Natural killer cell (primary cell): ENCODE measurements at places on chromosomes 3 and 15. TPM values are rescaled to one million over a fixed set of nuclear protein-coding genes. Genes with fewer than 3 reads are reported as not detected.

DNA sequence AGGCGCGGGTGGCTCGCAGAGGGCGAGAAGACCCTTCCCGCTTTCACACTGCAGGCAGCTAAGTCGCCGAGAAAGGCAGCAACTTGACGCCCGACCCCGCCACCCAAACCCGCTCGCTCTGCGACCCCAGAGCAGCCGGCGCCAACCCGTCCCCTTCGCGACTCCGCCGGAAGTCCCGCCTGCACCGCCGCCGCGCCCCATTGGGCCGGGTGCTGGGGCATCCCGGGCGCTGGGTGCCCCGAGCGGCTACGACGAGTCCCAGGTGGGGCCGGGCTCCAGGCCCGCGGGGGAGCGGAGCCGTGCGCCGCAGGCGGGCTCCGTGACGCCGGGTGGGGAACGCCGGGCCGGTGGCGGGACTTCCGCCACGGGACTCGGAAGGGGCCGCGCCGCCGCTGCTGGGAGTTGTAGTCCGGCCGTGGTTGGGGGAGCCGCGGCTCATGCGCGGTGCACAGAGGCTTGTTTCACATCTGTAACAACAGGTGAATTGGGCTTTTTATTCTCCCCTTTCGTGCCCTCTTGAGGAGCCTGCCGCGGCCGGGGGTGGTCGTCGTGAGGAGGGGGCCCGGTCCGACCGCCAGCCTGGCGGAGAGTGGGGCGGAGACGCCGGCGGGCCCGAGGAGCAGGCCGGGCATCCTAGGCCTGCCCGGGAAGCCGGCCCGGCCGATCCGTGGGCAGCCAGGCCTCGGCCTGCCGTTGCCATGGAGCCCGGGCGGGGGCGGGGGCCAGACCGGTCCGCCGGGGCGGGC lies at the start of gene DHX30:
DHX30 (plus strand) TSS at position 405 of the 746 bp plus-strand sequence. CDS start 7,546 bp downstream, outside the sequence.
- peak within 1 kb of the TSS; percentile 60 for H3K4me3 ChIP-seq
- H3K27me3 ChIP-seq: no peaks in the 10 kb centered on the region
- H3K4me1 ChIP-seq: peaks cover 19% of the 10 kb centered on the region
- DNase-seq: peak; percentile 78
- peak within 1 kb of the TSS; percentile 73 for H3K27ac ChIP-seq

GRCh38 chr3:98699132-98699531 lies 64.0 kb upstream of the ST3GAL6 start:
- H3K36me3 ChIP-seq: no peaks in the 10 kb centered on the region
- H3K4me3 ChIP-seq: no peak overlapping the region
- no peaks in the 10 kb centered on the region for H3K4me1 ChIP-seq
- H3K27me3 ChIP-seq: no peaks in the 10 kb centered on the region
- DNase-seq: no peak

GRCh38 chr3:11734-12133 lies 184.8 kb upstream of the CHL1 start:
- no peak overlapping the region for H3K27ac ChIP-seq
- no peaks in the 10 kb centered on the region for H3K4me1 ChIP-seq
- no peaks in the 10 kb centered on the region for H3K36me3 ChIP-seq
- H3K27me3 ChIP-seq: no peaks in the 10 kb centered on the region

- no peak for DNase-seq
- no peak overlapping the region for H3K27ac ChIP-seq
- no peaks in the 10 kb centered on the region for H3K36me3 ChIP-seq
- H3K4me3 ChIP-seq: no peak overlapping the region
- H3K4me1 ChIP-seq: no peaks in the 10 kb centered on the region
- no peaks in the 10 kb centered on the region for H3K27me3 ChIP-seq
Measured at GRCh38 chr3:31240874-31241273, 291.9 kb upstream of the STT3B start.

DNA sequence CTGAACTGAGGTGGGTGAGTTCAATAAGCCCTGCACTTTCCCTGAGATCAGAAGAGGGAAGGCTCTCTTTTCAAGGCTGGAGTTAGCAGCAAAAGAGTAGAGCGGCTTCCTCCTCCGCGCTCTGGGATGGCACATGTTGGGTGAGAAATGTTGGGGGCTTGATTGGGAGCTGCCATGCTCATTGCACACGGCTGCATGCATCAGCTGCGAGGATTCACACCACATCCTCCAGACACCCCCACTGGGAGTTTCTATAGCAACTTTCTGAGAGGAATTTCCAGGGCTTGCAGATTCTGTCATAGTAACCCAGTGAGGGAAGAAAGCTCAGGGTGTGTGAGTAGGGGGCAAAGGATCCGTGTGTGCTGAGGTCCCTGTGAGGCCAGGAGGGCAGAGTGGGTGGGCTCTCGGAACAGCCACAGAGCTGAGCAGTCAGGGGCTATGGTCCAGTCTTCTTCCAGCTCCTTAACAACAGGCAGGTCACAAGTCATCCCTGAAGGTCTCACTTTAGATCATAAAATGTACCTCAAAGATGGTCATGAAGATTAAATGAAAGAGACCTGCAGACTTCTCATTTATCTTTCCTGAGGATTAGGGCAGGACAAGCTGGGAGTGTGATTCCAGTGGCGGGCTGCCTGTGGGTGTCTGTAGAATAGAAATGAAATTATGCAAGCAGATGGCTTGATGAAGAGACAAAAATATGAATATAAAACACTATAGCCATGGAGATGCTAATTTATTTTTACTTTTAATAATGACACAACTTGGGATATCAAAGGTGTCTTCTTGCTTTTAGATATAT lies 75.7 kb upstream of the CHRNA7 start:
- no peaks in the 10 kb centered on the region for H3K36me3 ChIP-seq
- no peak overlapping the region for H3K4me3 ChIP-seq
- no peak overlapping the region for H3K27ac ChIP-seq
- H3K27me3 ChIP-seq: no peaks in the 10 kb centered on the region
- H3K4me1 ChIP-seq: no peaks in the 10 kb centered on the region

DNA sequence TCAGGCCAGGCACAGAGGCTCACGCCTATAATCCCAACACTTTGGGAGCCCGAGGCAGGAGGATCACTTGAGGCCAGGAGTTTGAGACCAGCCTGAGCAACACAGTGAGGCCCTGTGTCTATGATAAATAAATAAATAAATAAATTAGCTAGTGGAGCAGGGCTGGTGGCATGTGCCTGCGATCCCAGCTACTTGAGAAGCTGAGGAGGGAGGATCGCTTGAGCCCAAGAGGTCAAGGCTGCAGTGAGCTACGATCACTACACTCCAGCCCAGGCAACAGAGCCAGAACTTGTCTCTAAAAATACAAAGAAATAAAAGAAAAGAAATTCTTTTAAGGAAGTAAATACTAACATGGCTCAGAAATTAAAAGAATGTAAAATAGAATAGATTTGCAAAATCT lies 91.8 kb downstream of the LIPC start:
- no peak overlapping the region for H3K27ac ChIP-seq
- H3K4me3 ChIP-seq: no peak overlapping the region
- H3K27me3 ChIP-seq: no peaks in the 10 kb centered on the region
- DNase-seq: no peak

DNA sequence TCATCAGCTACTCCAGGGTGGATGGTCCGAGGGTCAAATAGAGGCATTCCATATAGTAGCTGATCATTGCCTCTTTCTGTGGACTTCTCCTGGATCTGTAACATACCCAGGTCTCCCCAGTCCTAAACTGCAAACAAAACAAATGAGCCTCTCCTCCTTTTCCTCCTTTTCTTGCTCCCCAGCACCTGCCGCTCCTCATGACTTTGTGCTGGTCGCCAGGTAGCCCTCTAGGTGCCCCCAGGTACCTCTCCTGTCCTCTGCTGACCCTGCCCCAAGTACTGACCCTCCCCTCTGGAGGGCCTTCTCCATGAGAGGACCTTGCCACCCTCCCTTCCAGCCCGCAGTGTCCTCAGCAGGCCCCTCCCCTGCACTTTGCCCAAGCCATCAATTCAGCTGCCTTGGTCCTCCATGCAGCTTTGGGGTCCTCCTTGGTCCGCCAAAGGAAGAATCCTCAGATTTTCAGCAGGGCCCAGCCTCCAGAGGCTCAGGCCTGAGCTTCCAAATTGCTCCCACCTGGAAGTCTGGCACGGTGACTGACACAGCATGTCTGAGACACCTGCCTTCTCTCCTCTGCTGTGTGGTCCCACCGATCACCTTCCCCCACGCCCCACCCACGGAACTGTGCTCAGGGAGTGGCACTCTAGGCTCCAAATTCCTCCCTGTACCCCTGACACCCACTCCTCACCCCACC lies 111.0 kb downstream of the LRRK1 start:
- no peaks in the 10 kb centered on the region for H3K36me3 ChIP-seq
- H3K4me1 ChIP-seq: no peaks in the 10 kb centered on the region
- H3K4me3 ChIP-seq: no peak overlapping the region
- H3K27me3 ChIP-seq: peaks cover 2% of the 10 kb centered on the region
- no peak overlapping the region for H3K27ac ChIP-seq

DNA sequence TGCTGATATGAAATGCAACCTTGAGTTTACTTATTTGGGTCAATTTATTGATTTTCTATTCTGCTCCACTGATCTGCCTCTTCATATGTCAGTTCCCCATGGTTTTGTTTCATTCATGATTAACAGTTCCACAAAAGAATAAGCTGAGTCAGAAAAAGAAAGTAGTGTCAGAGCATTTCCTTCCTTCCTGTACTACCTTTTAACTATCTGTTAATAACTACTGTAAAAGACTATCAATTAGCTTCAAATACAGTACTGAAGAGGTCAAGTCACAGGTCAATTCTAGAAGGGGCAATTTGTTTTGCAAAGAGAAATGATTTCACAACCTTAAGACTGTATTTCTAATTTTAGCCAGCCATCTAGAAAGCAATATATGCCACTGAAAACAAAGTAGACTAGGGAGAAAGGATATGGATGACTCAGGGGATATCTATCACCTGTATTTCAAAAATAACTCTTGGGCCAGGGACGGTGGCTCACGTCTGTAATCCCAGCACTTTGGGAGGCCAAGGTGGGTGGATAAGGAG lies 129.5 kb downstream of the TFDP2 start:
- no peak overlapping the region for H3K4me3 ChIP-seq
- no peak overlapping the region for H3K27ac ChIP-seq
- H3K4me1 ChIP-seq: peaks cover 5% of the 10 kb centered on the region
- H3K27me3 ChIP-seq: no peaks in the 10 kb centered on the region

GRCh38 chr3:108830991-108831614 lies 8.5 kb downstream of the TRAT1 start:
- H3K4me3 ChIP-seq: no peak overlapping the region
- no peaks in the 10 kb centered on the region for H3K36me3 ChIP-seq
- no peak for DNase-seq
- H3K27ac ChIP-seq: no peak overlapping the region
- H3K4me1 ChIP-seq: no peaks in the 10 kb centered on the region
- H3K27me3 ChIP-seq: peaks cover 2% of the 10 kb centered on the region

GRCh38 chr15:69574506-69574905 lies 121.9 kb downstream of the RPLP1 start:
- no peaks in the 10 kb centered on the region for H3K27me3 ChIP-seq
- H3K27ac ChIP-seq: no peak overlapping the region
- DNase-seq: no peak
- H3K36me3 ChIP-seq: no peaks in the 10 kb centered on the region
- H3K4me3 ChIP-seq: no peak overlapping the region

- H3K36me3 ChIP-seq: peaks cover 2% of the 10 kb centered on the region
- peak; percentile 85 for DNase-seq
- no peak overlapping the region for H3K27ac ChIP-seq
- no peaks in the 10 kb centered on the region for H3K27me3 ChIP-seq
Measured at GRCh38 chr3:32175607-32176197, 62.8 kb upstream of the CMTM8 start.

GRCh38 chr3:130835483-130835882 lies 58.4 kb upstream of the ATP2C1 start:
- H3K27me3 ChIP-seq: no peaks in the 10 kb centered on the region
- H3K36me3 ChIP-seq: no peaks in the 10 kb centered on the region
- no peak overlapping the region for H3K27ac ChIP-seq
- H3K4me1 ChIP-seq: no peaks in the 10 kb centered on the region
- H3K4me3 ChIP-seq: no peak overlapping the region
- no peak for DNase-seq

- H3K4me3 ChIP-seq: no peak overlapping the region
- H3K27ac ChIP-seq: no peak overlapping the region
- no peaks in the 10 kb centered on the region for H3K36me3 ChIP-seq
- H3K4me1 ChIP-seq: no peaks in the 10 kb centered on the region
- H3K27me3 ChIP-seq: no peaks in the 10 kb centered on the region
Measured at GRCh38 chr3:133130168-133130567, 92.0 kb downstream of the TMEM108 start.

DNA sequence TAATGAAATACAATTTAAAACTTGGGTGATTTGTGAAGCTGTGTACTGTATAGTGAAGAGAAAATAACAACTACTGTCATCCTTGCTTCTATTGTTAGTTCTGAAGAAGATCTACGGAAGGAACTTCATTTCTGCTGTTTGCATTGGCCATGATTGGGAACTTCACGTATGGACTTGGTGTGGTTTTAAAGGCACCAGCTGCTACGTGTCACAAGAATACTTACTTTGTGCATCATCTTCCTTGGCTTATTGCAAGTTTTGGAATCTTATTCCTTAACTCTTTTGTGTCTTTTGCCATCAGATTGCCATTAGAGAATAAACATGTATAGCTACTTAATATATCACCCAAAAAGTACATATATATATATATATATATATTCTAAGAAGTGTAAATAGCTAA lies 75.0 kb upstream of the VEPH1 start:
- no peaks in the 10 kb centered on the region for H3K36me3 ChIP-seq
- H3K27me3 ChIP-seq: no peaks in the 10 kb centered on the region
- no peak for DNase-seq

- peaks cover 8% of the 10 kb centered on the region for H3K4me1 ChIP-seq
- peaks cover 28% of the 10 kb centered on the region for H3K36me3 ChIP-seq
- no peak overlapping the region for H3K4me3 ChIP-seq
- no peak for DNase-seq
Measured at GRCh38 chr3:37257581-37257980, 83.2 kb upstream of the LRRFIP2 start.

DNA sequence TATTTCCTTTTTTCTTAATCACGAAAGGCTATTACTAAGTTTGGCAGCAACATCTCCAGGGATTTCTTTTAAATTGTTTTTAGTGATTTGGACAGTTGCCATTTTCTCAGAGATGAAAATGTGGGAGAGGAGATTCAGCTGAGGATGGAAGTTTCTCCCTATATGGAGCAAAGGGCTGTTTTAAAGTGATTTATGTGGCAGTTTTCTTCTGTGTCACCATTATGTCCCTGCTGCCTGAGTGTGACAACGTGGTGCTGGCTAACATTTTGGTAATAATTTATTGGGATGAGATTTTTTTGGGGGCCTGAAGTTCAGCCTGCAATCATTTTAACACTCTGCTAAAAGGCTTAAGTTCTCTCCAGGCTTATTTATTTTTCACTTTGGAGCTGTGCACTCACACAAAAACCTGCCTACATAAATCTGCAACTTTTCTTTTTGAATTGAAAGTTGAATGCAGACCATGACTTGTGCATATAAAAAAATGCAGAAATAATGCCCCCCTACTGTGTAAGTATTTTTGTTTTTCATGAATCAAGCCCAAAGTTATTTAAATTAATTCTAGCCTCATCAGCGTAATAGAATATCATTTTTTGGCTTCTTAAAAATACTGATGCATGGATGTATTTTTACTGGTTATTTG lies 210.9 kb downstream of the ZIC1 start:
- H3K4me3 ChIP-seq: no peak overlapping the region
- H3K4me1 ChIP-seq: no peaks in the 10 kb centered on the region
- H3K36me3 ChIP-seq: no peaks in the 10 kb centered on the region
- no peak overlapping the region for H3K27ac ChIP-seq

Gene BFSP2
- total RNA-seq: not detected

Gene ARIH1
- 212 TPM for total RNA-seq

Gene TTLL13
- total RNA-seq: 2.2 TPM

Gene ATP13A4
- total RNA-seq: 3.6 TPM

Gene AGTR1
- total RNA-seq: not detected

Gene CYP11A1
- total RNA-seq: not detected
